ENCODE measurements at places on chromosomes 6 and 20.

GRCh38 chr6:37021356-37022129 lies 16.1 kb downstream of the FGD2 start:
- DNase-seq = no peak

- DNase-seq = peak; percentile 52
Observed at GRCh38 chr6:148747471-148748165, 788 bp downstream of the UST start.

- no peak for DNase-seq
Observed at GRCh38 chr6:53727748-53728147, 62.2 kb upstream of the KLHL31 start.

- no peak for DNase-seq
Observed at GRCh38 chr20:64151633-64152530, 12.4 kb upstream of the MYT1 start.

All from dorsolateral prefrontal cortex (tissue), 122 donors.